Epithelial cell of proximal tubule (primary cell): ENCODE measurements at places on chromosomes 5 and 9. TPM values are rescaled to one million over a fixed set of nuclear protein-coding genes. Genes with fewer than 3 reads are reported as not detected.

DNA sequence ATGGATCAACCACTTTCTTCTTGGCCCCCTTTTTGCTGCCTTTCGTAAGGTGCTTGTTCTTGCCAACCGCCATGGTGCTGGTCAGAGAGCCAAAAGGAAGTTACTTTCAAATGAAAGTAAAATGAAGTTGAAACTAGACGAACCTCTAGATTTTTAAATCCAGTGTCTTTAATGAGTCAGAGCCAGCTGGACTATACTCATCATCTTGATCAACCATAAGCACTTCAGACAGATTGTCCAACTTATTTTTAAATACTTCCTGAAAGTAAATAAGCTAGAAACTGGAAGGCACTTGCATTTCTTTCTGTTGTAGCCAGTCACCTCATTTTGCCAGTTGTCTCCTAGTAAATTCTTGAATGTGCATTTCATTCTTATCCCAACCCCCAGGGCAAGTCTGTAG lies 48.9 kb downstream of the JMY start:
- no peak for DNase-seq

- DNase-seq: no peak
Measured at GRCh38 chr9:93619272-93619775, 42.9 kb downstream of the PHF2 start.

GRCh38 chr9:92538541-92538940 lies 2.8 kb upstream of the ECM2 start:
- DNase-seq: no peak

GRCh38 chr9:70852711-70853240 lies 268.6 kb downstream of the TRPM3 start:
- no peak for DNase-seq

DNA sequence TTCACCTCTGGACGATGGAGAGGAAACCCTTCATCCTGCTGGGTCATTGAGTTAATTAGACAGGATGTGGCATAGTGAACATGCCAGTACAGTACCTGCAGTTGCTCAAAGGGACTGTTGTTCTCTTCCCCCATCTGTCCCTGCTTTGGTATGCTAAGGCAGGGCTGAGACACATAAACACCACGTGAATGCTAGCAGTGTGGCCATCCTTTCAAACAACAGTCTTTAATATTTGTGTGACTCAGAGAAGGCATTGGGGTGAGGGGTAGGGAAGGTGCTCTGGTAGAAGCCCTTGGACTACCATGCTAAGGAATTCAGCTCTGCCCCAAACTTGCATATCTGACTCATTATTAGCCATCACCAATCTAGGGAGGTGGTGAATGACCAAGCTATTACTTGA lies 180.2 kb upstream of the ZNF618 start:
- DNase-seq: no peak

- no peak for DNase-seq
Measured at GRCh38 chr5:88142636-88142885, 126.1 kb downstream of the TMEM161B start.

- DNase-seq: no peak
Measured at GRCh38 chr9:132998831-132999635, 20.5 kb downstream of the GFI1B start.

DNA sequence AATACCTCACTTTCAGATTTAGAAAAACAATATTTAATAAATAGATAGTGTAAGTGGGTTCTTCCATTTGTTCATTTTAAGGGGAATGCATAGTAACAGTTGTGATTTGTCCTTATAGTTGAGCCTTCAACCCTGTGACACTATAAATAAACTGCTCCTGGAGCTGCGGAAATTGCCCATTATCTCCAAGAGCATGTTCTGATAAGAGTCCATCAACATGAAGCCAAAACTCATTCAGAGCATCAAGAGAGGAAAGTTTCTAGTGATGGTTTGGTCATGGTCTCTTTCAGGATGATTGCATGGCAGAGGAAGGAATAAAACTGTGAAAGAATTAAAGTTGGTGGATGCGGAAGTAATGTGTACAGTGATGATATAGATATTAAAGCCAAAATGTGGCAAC lies 772.1 kb upstream of the DMAC1 start:
- DNase-seq: no peak

- DNase-seq: no peak
Measured at GRCh38 chr5:88193896-88194295, 74.7 kb downstream of the TMEM161B start.

DNA sequence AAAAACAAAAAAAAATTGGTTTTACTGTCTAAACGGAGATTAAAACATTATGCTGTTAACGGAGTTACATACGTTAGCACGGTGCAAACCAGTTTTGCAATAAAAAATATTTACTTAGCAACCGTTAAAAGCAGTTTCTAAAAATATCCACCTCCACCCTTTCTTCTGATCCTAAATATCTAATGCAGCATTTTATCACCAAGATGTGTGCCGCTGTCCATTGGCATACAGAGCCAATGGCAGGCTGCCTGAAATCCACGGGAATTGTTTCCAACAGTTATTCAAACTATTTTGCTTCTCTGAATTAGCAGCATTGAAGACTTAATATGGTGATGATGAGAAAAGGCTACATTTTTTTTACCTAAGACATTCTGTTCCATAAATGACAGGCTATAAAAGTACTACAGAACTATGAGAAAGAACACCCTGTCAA lies 61.6 kb downstream of the CSNK1A1 start:
- DNase-seq: no peak

DNA sequence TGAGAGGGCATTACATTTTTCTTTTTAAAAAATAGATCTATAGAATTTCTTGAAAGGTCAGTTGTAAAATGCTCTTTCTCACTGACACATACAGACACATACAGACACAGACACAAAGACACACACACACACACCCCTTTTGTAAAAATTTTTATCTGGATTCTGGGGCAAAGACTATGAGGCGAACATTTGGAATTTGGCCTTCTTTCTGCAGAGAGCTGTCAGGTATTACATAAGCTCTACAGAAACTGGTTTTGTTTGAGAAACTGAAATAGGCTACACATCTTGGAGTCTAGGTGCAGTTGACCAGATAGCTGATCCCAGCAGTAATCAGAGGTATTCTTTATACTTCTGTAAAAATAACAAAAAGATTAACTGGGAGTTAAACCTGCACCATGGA lies 315.9 kb upstream of the RPS23 start:
- DNase-seq: no peak

DNA sequence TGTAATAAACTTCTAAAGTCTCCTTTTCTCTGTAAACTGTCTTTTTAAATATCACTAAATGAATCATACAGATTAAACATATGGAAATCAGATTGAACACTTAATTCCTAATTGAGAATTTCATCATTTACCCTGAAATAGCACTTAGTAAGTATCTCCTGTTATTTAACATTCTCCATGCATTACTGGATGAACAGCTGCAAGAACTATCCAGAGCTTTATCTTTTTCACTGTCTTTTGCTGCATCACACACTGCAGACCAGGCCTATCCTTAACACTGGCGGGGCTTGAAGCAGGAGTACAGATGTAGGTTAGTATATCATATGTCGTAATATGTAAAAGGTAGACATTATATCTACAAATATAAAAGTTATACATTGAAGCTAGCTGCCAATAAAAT lies 108.7 kb upstream of the EFNA5 start:
- DNase-seq: no peak

GRCh38 chr9:120348951-120349429 lies 231.0 kb downstream of the CDK5RAP2 start:
- DNase-seq: no peak

DNA sequence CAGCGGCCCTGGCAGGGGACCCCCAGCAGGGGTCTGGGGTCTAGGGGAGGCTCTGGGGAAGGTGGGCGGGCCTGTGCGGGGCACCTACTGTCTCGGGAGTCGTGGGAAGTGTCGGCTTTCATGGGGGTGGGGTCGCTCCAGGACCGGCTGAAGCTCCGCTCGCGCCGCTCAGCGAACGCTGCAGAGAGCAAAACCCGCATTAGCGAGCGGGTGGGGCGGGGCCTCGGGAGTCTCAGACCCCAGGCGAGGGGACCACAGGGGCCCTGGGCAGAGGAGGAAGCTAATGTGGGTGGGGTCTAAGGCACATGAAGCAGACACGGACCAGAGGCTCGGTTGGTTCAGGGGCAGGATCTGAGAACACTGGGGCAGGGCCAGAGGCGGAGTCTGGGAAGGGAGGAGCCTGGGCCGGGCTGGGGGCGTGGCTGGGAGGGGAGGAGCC lies 5.5 kb downstream of the NSMF start:
- DNase-seq: no peak

GRCh38 chr5:152004095-152004494 lies 79.4 kb upstream of the GLRA1 start:
- no peak for DNase-seq

DNA sequence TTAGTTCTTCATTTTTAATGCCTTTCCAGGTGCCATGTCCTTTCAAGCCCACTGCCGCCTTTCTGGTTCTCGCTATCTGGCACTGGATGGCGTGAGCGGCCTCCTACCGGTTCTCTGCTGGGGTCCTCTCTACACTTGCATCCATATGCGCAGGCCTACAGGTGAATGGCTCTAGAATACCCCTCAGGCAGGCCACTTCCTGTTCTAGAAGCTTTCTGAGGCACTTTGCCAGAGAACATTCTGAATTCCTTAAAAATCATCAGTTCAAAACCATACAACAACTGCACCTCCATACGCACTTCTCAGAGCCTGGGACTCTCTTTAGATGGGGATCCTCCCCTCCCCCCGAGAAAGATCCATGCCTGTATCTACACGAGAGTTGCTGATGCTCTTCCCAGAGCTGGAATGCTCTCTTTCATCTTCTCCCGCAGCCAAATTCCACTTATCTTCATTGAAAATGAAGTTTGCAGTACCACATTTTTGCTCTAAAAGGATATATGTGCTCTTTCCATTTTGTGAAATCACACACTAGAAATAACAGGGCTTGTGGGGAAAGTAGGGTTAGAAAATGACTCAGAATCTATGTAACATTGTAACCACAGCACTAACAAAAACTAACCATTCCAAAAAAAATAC lies 1.4 kb upstream of the LHFPL2 start:
- no peak for DNase-seq

DNA sequence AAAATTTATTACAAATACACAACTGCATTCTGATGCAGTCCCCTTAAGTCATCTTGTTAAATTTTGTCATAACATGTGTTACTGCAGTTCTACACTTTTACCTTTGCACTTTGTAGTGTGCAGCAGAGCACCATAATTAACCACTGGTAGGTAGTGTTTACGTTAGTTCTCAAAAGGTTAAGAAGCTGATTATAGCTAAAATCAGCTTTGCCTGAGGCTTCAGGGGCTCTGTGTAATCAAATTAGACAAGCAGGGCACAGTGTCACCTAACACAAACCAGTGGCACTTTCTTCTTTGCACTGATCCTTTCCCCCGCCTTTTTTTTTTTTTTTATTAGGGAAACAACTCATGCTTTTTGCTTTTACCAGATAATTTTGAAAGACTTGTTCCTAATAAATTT lies 26.1 kb downstream of the POU5F2 start:
- DNase-seq: no peak

DNA sequence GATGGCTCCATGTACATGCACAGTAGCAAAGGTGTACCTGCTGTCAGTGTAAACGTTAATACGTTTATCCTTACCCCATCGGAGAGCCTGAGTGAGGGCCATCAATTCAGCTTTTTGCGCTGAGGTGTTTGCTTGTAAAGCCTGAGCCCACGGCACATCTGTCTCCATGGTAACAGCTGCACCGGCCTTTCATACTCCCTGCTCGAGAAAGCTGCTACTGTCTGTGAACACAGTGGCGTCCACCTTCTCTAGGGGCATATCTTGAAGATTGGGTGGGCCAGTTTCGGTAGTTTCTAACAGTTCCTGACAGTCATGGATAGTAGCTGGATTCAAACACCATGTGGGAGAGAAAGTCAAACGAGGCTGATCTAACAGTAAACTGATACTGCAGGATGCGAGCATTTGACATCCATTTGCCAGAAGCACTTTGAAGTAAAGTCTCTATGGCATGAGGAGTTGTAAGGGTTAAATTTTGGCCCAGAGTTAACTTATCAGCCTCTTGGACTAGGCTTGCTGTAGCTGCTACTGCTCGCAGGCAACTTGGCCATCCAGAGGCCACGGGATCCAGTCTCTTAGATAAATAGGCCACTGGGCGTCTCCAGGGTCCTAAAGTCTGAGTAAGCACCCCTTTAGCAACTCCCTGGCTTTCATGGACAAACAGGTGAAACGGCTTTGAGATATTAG lies 21.0 kb upstream of the RHOBTB3 start:
- no peak for DNase-seq

GRCh38 chr9:555493-555892 lies 286.0 kb upstream of the DMRT1 start:
- no peak for DNase-seq

- peak; percentile 7 for DNase-seq
Measured at GRCh38 chr9:126661521-126662251, 48.0 kb downstream of the LMX1B start.

DNA sequence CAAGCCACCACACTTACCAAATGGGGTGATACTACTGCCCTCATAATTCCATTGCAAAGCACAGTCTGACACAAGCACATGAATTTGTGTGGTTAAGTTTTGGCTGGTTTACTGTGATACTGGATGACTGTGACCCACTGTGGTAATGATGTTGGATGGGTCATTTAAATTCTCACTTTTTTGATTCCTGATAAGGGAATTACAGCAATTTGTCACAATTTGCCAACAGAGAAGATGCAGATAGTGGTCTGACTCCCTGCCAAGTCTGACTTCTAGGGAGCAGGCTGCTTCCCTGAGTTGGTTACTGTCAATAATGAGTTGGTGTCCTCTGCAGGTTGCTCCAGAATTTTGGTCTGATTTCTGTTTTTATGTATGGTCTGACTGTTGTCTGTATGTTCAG lies 731.9 kb downstream of the MTRR start:
- DNase-seq: no peak

DNA sequence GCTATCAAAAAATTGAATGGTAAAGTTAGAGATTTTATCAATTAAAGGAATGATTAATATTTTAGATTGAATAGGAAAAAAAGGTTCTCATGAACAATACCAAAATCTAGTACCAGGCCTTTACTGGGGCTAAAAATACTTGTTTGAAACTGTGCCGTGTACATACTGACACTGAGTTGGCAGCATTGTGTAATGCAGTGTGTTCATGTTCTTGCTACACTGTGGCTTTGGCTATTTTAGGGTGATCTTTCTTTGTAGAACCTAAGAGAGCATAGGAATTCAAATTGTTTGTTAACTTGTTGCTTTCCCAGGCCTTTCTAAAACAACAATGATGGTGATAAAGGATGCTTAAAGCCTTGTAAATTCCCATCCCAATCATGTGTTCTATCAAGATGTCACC lies 80.9 kb downstream of the KIF4B start:
- DNase-seq: no peak

BAAT gene
- total RNA-seq: 0.07 TPM in 1 of 2 replicates, not detected in the other

FOXD4L5 gene
- not detected in 2 replicates for total RNA-seq

GLDC gene
- 58.2 and 68.8 TPM in 2 replicates for total RNA-seq

ZNF79 gene
- total RNA-seq: 4.7 and 7.4 TPM in 2 replicates

ZDHHC11B gene
- 0.29 TPM in 1 of 2 replicates, not detected in the other for total RNA-seq

ZCCHC10 gene
- 12.7 and 88.8 TPM in 2 replicates for total RNA-seq

AGXT2 gene
- not detected in 2 replicates for total RNA-seq

FASTKD3 gene
- 8.4 and 17.9 TPM in 2 replicates for total RNA-seq

CLK4 gene
- 4.3 and 5.1 TPM in 2 replicates for total RNA-seq

TAF11L10 gene
- total RNA-seq: not detected in 2 replicates

ZNF608 gene
- 37.5 and 38.0 TPM in 2 replicates for total RNA-seq

PAX5 gene
- under 0.01 TPM in 1 of 2 replicates, not detected in the other for total RNA-seq

TRIM7 gene
- total RNA-seq: 2.7 and 14.6 TPM in 2 replicates

LHX3 gene
- not detected in 2 replicates for total RNA-seq

PANK3 gene
- 37.6 and 43.3 TPM in 2 replicates for total RNA-seq
